LHCN-M2 (cell line): ENCODE measurements at places on chromosomes 6 and 20. TPM values are rescaled to one million over a fixed set of nuclear protein-coding genes. Genes with fewer than 3 reads are reported as not detected.

DNA sequence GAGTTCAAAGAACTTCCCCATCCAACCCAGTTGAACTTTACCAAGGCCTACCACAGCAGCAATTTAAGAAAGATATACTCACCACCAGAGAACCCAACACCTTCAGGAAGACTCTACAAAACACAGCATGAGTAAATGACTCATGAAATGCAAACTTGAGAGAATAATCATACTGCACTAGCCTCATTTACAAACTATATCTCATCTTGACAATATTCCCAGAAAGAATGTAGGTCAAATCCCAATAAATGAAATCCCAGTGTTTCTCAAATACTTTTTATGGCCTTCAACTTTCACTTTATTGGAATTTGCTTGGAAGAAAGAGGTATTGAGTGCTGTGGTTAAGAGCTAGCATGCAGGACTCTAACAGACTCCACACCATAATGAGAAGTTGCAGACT lies 60.0 kb downstream of the FYN start:
- peak; percentile 50 for DNase-seq

The DDX43 gene
- not detected in 2 replicates for total RNA-seq

The NOX3 gene
- not detected in 2 replicates for total RNA-seq

GRCh38 chr6:27743787-27744186 lies 168.4 kb downstream of the OR2B2 start:
- DNase-seq = no peak

DNA sequence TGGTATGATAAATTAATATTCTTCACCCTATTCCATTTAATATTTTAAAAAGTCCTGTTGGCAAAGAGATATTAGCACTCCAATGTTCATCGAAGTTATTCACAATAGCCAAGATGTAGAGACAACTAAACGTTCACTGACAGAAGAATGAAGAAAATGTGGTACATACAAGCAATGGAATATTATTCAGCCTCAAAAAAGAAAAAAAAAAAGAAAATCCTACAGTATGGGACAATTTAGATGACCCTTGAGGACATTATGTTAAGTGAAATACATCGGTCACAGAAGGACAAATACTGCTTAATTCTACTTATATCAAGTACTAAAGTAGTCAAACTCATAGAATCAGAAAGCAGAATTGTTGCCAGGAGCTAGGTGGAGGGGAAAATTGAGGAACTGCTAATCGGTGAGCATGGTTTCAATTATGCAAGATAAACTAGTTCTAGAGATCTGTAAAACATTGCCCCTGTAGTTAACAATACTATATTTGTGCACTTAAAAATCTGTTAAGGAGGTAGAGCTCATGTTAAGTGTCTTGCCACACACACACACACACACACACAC lies 4.7 kb downstream of the GCLC start:
- no peak for DNase-seq

GRCh38 chr6:52389626-52390360 lies 27.8 kb downstream of the PAQR8 start:
- peak; percentile 9 for DNase-seq

- DNase-seq = peak; percentile 45
Observed at GRCh38 chr6:75296811-75297779, 12.5 kb upstream of the TMEM30A start.
